Activated CD4-positive, alpha-beta T cell treated with anti-CD3 and anti-CD28 coated beads for 4 hours (primary cell): ENCODE measurements at places on chromosomes 12 and 14.

- peak; percentile 79 for DNase-seq
These were observed 5.8 kb upstream of the SLC48A1 start for GRCh38 chr12:47767216-47767724.

- no peak for DNase-seq
These were observed 127.6 kb downstream of the SLC38A6 start for GRCh38 chr14:61108496-61109141.

DNA sequence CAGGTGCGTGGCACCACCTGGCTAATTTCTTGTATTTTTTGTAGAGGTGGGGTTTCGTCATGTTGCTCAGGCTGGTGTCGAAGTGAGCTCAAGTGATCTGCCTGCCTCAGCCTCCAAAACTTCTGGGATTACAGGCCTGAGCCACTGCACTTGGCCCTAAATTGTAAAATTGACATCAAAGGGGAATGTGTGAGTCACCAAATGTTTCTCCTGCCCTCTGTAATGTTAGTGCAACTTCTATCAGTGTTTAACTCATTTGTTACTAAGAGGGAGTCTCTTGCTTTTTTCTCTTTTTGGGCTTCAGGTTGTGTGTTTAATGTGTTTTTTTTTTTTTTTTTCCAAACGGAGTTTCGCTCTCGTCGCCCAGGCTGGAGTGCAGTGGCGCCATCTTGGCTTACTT lies 2.3 kb downstream of the TULP3 start:
- no peak for DNase-seq

- DNase-seq = no peak
These were observed 457.1 kb downstream of the TMEM132D start for GRCh38 chr12:129446696-129447095.

DNA sequence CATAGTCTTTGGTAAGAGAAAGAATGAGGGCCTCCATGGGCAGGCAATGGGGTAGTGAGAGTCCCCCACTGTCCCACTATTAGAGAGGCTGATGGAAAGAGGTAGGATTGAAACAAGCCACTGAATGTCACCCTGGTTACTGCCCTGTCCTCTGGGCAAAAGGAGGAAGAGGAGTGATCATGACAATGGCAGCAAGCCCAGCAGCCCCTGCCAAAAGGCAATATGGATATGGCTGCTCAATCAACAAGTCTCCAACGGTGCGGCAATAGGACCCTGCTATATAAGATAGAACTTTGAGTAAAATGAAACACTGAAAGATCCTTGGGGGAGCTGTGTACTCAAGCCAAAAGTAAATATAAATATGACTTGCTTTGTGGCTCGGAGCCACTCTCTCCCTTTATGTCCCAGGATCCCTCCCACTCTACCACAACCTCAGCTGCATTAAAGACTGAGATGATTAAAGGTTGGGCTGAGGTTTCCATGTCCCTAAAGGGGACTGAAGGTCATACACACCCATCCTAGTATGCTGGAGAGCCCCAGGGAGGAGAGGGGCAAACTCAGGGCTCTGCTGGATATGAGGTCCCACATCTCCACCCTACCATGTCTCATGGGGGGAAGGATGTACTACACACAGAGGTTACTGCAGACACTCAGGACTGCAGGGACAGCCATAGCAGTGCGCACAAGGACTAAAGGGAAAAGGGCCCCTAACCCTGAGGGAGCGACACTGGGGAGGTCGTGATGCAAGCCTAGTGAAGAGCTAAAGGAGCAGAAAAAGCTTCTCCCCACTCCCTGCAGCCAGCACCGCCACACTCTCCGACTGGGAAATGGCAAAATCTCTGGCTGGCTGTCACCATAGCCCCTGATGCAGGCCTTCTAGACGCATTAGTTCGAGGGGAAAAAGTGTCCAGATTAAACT lies 5.9 kb downstream of the POMT2 start:
- DNase-seq = no peak

DNA sequence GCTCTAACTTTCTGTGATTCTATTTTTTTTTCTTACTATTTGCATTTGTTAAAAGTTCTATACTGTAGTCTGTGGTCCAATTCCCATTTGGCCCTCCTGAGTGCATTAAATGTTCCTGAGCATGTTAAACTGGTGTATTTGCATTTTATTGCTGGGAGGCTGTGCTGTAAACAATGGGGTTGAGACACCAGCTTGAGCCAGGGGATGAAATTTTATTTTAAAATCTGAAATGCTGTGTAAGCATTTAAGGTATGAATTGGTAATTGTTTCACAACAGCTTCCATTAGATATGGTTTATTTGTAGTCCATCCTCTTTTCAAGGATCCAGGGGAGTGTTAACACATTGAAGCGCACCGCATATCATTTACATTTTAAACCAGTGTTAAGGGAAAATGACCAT lies 89.9 kb upstream of the RFX4 start:
- DNase-seq = no peak

GRCh38 chr14:39302124-39302810 lies 68.6 kb downstream of the MIA2 start:
- no peak for DNase-seq

DNA sequence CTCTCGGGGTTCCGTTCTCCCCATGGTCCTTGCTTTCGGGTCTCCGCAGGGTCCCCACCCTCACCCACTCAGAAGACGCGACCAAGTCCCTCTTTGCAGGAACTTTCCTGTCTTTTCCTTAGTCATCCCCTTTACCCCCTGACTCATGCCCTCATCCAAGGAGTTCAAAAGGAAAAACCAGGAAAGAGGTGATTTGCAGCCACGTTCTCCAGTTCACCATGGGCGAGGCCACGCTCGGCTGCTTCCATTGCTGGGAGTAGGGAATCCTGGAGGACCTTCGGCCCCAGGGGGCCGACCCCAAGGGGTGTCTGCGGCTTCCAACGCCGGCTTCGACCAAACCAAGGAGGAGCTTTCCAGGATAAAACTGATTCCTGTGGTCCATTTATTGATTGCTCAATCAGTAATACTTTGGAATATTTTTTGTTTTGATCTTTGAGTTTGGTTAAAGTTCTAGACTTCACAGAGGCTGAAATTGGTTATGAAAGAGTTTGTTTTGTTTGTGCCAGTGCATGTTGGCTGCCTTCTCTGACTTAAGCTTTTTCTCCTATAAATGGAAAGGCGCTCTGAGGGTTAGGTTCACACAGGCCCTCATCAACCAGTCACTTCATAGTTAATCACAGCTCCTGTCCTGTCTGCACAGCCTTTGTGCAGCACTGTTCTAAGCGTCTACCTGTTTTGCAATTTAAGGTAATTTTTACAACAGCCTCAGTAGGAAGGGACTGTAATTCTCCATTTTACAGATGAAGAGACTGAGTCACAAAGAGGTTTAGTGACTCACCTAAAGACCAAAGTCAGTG lies 827 bp downstream of the ALDH2 start:
- DNase-seq = no peak

GRCh38 chr12:124152731-124153130 lies 142.2 kb upstream of the RFLNA start:
- DNase-seq = no peak

DNA sequence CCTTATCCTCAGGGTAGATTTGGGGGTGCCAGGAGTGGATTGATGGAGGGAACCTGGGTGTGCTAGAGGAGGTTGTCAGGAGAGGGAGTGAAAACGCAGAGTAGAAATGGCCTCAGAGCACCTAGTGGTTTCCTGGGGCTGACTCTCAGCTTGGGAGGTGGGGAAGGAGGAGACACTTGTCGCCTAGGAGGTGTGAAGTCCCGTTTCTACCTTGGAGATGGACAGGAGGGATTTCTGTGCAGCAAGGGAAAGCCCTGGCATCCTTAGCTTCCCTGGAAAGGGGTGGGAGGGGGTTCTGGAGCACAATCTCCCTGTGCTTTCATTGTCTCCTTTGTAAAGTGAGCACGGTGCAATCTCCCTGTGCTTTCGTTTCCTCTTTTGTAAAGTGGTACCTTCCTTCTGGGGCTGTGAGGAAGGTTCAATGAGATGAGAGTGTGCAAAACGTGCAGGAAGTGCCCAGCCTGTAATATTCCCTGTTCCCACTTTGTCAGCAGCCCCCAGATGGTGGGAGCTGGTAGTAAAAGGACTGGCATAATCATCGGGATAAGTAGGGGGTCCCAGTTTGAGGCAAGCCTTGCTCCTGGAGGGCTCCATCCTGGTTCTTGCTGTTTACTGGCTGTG lies 1.6 kb downstream of the OAS3 start:
- no peak for DNase-seq

DNA sequence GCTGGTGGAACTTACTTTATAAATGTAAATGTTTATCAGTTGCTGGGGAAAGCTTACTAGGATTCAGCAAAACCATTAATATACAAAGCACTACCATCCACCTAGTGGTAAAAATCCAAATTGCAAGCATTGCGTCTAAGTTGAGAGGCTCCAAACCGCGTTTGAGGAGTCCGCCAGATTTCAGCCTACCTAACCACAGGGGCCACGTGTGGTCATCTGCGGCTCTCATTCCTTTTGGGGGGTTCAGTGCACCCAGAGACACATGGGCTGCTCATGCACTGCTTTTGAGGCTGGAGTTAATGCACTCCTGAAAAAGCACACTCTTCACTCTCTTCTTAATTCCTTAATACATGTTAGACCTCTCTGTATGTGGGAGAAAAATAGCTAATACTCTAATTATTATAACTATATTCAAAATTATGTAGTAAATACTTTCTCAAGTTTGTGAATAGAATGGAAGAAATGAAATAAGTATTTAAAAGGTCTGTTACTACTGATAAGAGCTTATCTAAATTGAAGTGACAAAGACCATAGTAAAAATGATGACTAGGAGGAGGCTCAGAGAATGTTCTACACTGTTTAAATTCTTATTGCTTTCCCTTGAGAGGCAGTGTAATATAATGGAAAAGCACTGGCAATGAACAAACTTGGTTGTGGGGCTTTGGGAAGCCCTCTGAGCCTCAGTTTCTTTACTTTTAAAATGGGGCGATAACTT lies 41.4 kb upstream of the MANSC4 start:
- DNase-seq = peak; percentile 52

GRCh38 chr12:13957576-13957975 lies 23.8 kb downstream of the GRIN2B start:
- no peak for DNase-seq

GRCh38 chr12:131001493-131001892 lies 47.8 kb downstream of the ADGRD1 start:
- DNase-seq = no peak

DNA sequence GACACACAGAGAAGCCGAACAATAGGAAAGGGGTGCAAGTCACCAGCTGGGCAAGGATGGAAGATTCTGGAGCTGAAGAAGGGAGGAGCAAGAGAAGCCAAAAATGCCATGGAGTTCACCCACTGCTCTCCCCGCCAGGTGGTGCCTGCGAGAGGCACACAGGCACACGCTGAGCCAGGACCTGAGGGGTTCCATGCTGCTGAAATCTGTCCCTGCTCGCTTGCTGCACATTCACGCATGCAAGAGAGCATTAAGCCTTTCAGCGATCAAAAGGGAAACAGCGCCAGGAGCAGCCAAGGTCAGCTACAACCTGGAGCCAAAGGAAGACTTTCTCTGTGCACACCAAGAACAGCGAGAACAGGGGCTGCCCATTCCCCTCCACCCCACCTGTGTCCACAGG lies 104.1 kb downstream of the ANO2 start:
- no peak for DNase-seq

DNA sequence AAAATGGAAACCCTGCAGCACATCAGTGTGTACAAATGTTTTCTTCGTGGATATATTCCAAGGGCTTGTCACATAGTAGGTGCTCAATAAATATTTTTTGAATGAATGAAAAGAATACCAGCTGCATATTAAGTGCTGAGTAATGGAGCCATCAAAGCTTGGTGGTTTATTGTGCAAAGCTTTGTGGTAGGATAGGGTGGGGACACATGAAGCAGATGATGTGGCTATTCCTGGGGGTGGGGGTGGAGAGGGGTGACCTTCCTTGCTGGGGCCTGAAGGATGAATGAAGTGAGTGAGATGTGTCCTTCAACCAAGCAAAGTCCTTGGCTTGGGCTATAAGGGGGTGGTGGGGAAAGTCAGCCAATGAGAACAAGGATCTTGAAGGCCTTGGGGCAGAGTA lies 4.3 kb upstream of the KRT81 start:
- DNase-seq = no peak

DNA sequence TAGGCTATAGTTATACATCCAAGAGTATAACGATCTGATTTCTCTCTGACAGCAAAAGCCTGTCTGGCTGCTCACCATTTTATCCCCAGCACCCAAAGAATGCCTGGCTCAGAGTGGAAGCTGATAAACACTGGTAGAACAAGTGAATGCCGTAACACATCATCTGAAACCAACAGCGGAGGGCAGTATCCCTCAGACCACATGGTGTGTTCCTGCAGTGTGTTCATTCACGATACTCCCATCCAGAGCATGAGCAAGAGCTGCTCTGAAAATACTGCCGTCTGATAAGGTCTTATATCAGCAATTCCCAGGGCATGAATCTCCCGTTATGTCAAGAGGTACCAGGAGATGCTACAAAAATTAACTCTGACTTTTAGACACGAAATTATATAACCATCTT lies 95.9 kb downstream of the TTC7B start:
- DNase-seq = no peak

- DNase-seq = peak; percentile 61
These were observed 257.8 kb upstream of the BTG1 start for GRCh38 chr12:92403210-92404175.

DNA sequence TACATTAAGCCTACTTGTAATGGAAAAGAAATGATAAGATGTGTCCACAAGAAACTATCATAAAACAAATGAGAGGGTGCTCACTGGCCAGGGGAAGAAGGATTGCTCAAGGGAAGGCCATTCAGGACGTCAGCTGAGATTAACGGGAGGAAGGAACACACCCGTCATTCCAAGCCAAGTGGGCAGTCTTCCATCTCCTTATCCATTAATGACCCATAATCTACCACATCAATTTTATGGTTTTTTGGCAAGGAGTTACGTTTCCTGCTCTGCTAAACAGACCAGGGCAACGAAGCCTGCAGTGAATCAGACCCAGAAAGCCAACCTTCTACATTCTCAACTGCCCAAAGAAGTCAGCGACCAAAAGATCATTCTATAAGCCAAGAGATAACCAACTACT lies 25.1 kb downstream of the PRKAB1 start:
- DNase-seq = no peak

GRCh38 chr14:71933001-71933587 lies 865 bp downstream of the RGS6 start:
- no peak for DNase-seq

DNA sequence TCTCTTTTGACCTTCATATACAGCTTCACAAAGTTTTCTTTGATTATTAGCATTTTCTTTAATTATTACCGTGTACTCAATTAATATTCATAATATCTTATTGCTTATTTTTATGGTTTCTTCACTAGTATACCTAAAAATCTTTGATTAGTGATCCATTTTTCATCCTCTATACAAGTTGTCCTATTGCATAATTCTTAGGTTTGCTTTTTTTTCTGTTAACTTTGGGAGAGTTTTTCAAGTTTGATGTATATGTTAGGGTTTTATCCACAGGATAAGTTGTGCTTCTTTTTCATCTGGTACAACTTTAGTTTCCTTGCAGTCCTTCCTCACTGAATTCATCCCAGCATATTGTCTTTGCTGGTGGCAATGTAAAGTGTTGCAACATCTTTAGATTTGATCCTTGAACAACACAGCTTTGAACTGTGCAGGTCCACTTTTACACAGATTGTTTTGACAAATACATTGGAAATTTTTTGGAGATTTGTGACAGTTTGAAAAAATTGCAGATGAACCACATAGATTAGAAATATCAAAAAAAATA lies 88.6 kb upstream of the NAV3 start:
- DNase-seq = no peak
